ENCODE measurements at places on chromosomes 4 and X.

DNA sequence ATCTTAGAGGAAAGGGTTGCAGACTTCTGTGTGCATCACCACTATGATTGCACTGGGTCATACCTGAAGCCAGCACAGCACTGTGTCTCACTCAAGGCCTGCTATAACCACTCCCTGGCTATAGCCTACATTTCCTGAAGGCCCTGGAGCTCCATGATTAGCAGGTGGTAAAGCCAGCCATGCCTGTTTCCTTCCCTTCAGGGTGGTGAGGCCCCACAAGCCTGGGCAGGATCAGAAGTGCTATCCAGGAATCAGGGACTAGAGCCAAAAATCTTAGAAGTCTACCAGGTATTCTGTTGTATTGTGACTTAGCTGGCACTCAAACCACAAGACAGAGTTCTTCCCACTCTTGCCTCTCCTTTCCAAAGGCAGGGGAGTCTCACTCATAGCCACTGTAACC is 734.6 kb downstream of the GLUD2 start:
- DNase-seq: no peak

DNA sequence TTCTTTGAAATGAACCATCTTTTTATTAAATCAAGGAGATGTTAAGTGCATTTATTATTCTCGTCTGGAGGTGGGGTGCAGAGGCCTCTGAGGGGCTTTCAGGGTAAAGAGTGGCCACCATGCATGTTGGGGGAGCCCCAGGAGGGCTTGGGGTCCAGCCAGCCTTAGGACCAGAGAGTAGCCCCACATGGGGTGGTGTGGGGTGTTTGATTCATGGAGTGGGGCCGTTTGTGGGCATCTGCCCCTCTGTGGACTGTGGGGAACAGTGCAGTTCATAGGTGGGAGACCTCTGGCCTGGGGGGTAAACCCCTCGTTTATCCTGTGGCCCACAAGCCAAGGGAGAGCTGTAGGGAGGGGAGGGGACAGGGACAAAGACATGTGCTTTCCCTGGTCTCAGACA is 26.9 kb downstream of the HTRA3 start:
- no peak for DNase-seq

DNA sequence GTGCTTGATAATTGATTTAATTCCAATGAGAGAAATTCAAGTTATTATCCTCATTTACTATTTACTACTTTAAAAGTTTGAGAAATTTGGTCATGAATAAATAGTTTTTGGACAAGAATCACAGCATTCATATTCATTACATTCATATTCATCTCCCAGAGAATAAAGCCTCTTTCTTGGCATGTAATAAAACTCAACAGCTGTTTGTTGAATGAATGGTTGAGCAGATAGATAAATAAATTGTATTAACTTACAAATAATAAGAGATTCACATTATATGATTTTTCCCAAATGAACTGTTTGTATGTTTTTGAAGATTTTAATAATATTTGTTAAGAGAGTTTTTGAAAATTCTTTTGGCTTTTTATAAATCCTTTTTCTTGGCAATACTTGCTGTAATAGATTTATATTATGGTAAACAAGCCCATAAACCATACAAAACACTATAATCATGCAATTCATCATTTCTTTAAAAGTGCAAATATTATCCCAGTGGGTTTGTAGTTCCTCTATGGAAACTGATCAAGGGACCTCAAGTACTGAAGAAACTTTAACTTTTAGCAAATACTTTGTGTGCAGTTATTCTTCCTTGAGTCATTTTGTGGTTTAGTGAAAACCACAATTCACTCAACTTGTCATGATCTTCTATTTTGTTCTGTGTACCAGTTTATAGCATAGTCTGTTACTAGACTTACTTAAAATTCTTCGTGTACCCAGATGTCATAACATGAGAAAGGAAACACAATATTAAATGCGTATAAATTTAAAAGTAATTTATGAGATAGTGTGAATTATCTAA is 371.8 kb downstream of the ADGRL3 start:
- peak; percentile 12 for DNase-seq

GRCh38 chr4:8279321-8280157 is 10.0 kb downstream of the HTRA3 start:
- no peak for DNase-seq

GRCh38 chrX:9997524-9997923 is 30.4 kb downstream of the CLDN34 start:
- DNase-seq: no peak

DNA sequence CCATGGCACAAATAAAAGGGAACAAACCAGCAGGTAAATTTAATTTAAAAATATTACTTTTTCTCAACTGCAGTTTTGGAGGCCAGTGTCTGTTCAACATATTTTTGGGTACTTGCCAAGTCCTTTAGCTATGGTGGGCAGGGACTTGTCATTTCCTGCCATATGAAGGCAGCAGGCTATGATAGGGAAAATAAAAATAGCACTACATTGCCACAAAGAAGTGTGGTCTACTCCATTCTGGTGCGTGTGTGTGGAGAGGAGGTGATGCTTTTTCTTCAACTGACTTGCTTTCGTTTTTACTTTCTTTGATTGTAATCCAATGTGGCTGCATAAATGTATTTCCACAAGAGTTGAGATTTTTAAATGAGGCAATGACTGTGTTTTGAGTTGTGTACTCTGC is 17.2 kb downstream of the GPR174 start:
- DNase-seq: peak; percentile 81

DNA sequence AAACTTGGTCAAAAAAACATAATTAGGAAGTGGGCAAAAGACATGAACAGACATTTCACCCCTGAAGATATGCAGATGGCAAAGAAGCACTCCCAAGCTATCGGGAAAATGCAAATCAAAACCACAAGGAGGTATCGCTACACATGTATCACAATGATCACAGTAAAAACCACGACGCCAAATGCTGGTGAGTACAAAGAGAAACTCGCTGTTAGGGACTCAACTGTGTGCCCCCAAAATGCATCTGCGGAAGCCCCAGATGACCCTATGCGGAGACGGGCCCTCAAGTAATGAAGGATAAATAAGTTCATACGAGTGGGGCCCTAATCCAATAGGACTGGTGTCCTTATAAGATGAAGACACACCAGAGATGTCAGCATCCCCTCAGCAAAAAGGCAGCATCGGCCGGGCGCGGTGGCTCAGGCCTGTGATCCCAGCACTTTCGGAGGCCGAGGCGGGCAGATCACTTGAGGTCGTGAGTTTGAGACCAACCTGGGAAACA is 10.2 kb downstream of the GAK start:
- DNase-seq: peak; percentile 31

DNA sequence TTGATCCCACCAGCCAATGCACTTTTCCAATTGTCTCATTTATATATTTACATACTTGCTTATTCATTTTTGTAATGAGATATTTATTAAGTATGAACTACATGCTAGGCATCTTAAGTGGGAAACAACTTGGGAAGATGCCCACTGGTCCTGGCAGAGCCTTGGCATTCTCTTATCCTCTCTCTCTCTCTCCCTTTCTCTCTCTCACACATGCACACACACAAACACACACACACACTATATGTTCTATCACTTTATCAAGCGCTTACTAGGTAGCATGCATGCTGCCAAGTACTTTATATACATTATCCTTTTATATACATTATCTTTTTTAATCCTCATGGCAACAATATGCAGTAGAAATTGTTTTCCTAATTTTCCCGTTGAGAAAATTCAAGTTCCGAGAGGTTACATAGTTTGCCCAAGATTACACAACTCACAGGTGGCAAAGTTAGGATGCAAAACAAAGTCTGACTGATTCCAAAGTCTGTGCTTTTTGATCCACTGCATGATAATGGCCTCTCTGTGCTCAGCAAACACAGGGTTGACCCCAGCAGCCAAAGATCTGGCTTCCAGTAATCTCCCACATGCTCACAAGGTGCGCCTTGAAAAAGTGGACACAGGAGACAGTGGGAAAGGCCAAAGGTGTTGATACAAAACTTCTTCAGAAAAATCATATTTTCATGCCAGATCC is 173.1 kb upstream of the KLF3 start:
- no peak for DNase-seq

DNA sequence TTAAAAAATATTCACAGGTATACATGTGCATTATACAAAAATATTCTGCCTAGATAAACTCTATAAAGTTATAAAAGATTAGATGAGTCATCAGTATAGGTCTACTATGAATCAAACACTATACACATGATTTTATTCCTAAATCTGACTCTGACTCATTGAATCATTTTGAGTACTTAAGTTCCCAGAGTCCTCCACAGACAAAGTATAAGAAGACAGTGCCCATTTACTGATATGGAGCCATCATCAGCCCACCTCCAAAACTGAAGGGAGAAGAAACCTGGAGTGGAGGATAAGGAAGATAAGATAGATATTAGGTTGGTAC is 28.7 kb upstream of the ANTXR2 start:
- DNase-seq: peak; percentile 56

DNA sequence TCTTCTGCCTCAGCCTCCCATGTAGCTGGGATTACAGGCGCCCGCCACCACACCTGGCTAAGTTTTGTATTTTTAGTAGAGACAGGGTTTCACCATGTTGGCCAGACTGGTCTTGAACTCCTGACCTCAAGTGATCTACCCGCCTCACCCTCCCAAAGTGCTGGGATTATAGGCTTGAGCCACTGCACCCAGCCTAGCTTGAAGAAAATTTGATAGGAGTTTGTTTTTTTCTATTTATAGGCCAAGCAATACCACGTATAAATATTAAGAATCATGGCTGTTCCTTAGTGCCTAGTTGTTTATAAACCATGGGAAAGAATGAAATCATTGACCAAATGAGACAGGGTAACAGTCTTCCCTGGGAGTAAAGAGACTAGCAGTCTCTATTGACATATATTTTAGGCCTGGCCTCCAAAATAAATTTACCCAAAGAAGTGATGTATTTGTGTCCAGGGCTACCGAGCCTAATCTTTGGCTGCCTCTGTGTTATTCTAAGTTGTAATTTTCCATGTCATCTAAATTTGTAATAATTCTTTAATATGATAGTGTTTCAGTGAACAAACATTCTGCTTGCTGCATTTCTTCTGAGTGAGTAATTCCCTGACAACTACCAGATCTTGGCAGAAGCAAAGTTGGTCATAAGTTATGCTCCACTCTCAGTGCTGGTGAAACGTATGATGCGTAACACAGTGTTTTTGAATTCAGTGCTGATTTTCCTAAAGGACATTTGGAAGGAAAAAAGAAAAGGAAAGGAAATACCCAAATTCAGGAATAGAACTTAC is 10.3 kb downstream of the PKD2 start:
- no peak for DNase-seq

DNA sequence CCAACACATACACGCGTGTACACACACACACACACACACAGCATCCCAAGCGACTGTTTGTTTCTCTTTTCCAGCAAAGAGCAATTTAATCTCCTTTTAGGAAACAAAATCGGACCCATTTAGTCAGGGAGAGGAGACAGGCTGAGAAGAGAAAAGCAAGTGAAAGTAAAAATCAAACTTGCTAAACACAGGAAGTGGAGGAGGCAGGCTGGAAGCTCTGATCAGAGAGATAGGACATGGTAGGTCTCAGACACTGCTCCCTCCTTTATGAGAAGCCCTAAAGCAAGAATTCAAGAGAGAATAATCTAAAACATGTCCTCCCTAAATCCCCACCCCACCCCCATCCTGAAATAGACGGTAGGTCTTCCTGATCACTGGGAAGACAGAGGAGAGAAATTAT is 62.3 kb downstream of the GPC3 start:
- peak; percentile 65 for DNase-seq

DNA sequence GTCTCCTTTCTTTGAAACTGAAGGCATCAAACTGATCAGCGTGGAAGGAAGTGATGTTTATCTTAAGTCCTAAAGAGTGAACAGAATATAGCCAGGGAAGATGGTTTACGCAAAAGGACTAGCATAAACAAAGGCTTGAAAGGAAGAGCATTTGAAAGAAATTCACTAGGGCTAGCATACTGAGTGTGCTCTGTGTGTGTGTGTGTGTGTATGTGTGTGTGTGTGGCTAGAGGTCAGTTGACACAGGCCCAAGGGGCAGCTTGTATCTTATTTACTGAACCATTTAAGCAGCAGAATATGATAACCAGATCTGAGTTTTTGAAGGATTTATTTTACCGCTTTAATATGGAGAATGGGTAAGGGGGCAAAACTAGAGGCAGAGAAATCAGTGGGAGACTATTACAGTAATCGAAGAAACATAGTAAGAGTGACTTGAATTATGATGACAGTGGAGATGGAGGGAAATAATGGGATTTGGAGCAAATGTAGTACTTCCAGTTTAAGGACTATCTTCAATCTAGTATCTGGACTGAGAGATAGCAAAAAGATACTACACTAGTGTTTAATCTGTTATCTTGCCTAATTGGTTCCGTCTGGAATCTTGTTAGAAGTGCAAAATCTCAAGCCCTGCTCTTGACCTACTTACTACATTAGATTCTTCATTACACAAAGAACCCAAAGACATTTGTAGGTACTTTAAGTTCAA is 36.9 kb downstream of the CEP44 start:
- DNase-seq: peak; percentile 82

DNA sequence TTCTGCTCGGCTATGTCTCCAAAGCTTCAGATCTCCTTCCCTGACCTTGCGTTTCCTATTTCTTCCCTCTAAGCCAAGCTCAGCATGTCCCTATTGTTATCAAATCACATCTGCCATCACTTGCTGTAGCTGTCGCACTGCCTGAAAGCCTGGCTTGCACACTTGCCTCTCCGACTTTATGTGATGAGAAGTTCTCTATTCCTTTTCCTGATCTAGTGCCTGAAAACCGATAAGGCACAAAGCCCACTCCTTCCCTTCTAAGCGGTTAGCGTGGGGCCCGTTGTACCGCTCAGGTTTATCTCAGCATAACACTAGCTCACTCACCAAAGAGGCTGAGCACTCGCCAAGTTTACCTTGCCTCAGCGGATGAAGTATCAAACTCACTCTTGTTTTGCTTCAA is 816 bp downstream of the NMU start:
- peak; percentile 22 for DNase-seq

DNA sequence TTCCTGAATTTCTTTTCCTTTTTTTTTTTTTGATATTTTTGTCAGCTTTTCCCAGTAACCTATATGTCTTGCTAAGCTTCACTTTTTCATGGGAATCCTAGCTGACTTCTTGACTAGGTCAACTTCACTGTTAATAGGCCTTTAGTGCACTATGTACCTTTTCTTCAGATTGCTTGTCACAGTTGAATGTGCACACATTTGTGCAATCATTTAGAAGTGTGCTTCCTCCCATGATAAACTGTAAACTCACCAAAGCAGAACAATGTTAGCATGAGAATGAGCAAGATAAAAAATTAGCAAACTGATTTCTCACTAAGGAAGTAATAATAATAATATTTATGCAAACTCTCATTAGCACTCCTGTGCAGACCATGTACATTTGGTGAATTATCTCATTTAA is 173.2 kb downstream of the PABPC4L start:
- no peak for DNase-seq

GRCh38 chrX:117510453-117510852 is 606.2 kb downstream of the KLHL13 start:
- DNase-seq: no peak

- no peak for DNase-seq
These were observed 195.0 kb upstream of the LDB2 start for GRCh38 chr4:17093481-17093880.

- no peak for DNase-seq
These were observed 131.2 kb upstream of the KIT start for GRCh38 chr4:54526560-54526959.

Data from common myeloid progenitor, CD34-positive (primary cell).